Right hindlimb (tissue), 1 donor: ENCODE measurements at places on chromosomes 16 and 17.

- peak; percentile 88 for DNase-seq
These were observed 68.4 kb downstream of the CMC2 start for GRCh38 chr16:80938004-80938878.

- peak; percentile 98 for DNase-seq
These were observed at the start of gene NSMCE1 for GRCh38 chr16:27268376-27269299. TSS of gene NSMCE1 (minus strand) at chr16:27268772. CDS start at chr16:27257570, 11,202 bp downstream.

DNA sequence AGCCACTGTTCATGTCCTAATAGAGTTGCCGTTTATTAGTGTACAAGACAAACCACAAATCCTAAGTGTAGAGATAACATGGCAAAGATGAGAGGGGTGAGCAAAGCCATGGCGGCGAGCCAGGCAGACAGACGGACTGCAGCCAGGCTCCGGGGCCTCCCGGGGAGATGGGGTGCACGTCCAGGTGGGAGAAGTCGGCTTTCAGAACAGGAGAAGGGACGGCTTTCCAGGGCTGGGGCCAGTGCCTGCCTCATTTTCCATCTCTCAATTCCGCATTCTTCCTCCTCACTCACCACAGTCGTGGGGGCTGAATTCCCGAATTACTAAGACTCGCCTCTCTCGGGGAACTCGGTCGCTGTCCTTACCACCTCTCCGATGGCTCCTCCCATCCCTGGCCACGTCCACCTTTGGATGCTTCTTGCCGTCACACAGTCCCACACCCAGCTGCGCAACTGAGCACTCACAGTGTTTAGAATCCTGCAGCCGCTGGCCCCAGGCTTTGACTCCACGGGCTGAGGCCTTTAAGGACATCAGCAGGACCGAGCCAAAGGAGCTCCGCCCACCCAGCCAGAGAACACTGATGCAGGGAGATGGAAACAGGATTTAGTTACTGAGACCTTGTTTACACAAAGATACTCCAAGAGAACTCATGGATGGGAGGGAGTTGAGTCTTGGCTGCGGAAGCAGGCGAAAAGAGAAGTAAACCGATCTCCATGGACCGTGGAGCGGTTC lies 59.7 kb downstream of the RNF112 start:
- peak; percentile 80 for DNase-seq

DNA sequence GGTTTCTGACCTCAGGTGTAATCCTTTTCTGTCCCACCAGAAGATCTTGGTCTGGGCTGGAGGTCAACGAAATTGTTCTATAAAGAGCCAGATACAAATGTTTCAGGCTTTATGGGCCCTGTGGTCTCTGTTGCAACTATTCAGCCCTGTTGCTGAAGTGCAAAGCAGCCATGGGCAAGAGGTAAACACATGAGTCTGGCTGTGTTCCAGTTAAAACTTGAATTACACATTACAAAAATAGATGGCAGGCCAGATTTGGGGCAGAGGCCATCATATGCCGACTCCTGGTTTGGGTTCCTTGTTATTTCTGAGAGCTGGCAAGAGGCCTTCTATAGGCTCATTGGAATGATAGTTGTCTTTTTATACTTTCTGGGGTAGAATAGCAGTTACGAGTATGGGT lies 114.4 kb downstream of the SDR42E1 start:
- DNase-seq, result no peak

- DNase-seq, result no peak
These were observed 12.0 kb downstream of the SPNS3 start for GRCh38 chr17:4445731-4446130.
